ENCODE measurements at places on chromosomes 5 and 9.

DNA sequence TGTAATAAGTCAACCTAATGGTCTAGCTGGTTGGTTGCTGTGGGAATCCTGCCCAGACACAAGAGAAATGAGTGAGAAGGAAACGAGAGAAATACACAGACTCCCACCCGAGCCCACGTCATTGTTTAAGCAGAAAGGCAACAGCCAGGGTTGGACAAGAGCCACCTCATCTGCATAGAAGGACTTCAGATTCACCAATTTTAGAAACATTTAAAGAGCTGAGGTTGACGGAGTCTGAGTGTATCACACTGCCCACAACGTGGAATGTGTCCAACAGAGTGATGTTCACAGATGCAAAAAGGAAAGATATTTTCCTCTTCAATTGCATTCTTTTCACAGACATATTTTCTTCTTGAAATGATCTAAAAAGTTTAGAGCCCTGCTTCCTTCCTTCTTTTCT is 349.5 kb downstream of the AGTPBP1 start:
- DNase-seq = no peak

DNA sequence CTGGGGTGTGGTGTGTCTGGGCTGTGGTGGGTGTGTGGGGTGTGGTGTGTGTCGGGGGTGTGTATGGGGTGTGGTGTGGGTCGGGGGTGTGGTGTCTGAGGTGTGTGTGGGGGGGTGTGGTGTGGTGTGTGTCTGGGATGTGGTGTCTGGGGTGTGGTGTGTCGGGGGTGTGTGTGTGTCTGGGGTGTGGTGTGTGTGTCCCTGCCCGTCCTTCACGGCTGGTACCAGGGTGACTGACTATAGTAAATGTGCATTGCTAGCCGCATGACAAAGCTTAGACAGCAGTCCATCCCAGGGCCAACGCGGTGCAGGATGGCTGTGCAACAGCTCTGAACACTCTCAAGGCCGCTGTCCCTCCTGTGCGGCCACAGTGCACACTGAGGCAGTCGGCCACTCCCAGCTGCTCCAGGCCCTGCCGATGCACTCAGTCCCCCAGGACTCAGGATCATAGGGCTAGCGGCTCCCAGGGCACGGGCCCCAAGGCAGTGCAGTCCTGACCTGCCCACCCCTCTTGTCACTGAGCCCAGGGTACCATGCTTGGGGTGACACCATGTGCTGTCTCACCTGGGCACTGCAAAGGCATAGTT is 54.0 kb downstream of the SECISBP2 start:
- no peak for DNase-seq

DNA sequence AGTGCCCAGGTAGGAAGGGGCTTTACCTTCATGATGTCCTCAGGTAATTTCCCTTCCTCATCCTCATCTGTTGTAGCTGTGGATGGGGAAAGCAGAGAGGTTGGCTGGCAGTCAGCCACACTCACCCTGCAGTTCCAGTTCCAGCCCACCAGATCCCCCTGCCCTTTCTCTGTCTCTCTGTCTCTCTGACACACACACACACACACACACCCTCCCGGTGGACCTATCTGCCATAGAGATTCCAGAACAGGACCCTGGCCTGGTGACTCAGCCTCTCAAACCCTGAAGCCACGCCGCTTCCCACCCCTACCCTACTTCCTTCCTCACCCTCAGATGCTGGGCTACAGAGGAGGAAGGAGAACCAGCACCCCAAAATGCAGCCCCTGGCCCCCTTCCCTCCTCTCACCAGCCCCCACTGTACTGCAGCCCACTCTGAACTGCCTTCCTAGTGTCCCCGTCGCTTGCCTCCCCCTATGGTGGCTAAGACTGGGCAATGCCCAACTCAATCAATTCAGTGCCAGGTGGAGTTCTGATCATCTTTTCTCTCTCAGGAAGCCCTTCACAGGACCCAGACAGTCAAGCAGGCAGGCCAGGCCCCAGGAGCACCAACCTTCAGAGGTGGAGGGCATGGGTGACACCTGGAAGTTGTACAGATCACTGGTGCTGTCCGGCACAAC is 4.8 kb downstream of the IRF1 start:
- peak; percentile 15 for DNase-seq

- DNase-seq = no peak
Observed at GRCh38 chr5:151612689-151613427, 21.7 kb upstream of the FAT2 start.

DNA sequence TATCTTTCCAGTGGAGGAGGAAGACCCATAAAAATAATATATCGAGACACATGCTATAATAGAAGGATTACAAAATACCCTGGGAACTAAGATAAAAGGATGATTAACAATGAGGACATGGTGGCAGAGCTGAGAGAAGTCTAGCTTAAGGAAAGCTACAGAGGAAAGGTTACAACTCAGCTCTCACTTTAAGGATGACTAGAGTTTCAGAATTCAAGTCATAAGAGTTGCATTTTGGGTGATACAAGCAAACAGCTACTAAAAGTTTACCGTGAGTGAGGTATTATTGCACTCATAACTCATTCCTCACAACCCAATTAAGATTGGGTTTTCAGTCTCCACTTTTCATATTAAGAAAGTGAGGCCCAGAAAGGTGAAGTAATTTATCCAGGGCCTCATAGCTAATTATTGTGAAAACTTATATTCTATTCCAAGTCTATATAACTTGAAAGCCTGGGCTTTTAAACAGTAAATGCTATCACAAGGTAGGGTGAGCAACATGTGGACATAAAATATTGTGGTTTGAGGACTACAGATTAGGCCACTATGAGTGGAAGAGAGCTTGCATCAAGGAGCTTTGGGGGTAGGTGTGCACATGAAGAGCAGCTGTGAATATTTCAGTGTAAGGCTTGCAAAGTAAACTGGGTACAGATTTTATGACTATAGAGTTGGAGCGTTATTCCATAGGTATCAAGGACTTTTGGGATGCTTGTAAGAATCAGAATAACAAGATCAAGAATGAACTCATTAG is 28.0 kb downstream of the JAKMIP2 start:
- no peak for DNase-seq

DNA sequence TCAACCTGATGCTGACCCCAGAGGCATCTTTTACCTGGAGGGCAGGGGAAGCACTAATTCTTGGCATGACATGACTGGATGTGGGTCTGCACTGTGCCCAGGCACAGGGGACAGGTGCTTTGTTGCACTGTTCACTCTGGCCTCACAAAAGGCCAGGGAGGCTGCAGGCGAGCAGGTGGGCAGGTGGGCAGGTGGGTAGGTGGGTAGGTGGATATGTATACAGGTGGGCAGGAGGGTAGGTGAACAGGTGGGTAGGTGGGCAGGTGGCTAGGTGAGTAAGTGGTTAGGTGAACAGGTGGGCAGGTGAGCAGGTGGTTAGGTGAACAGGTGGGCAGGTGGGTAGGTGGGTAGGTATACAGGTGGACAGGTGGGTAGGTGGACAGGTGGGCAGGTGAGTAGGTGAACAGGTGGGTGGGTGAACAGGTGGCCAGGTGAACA is 1.5 kb downstream of the PAEP start:
- no peak for DNase-seq

- DNase-seq = no peak
Observed at GRCh38 chr5:56569076-56569475, 246.3 kb upstream of the MAP3K1 start.

GRCh38 chr5:10102706-10103497 is 146.8 kb downstream of the ATPSCKMT start:
- no peak for DNase-seq

DNA sequence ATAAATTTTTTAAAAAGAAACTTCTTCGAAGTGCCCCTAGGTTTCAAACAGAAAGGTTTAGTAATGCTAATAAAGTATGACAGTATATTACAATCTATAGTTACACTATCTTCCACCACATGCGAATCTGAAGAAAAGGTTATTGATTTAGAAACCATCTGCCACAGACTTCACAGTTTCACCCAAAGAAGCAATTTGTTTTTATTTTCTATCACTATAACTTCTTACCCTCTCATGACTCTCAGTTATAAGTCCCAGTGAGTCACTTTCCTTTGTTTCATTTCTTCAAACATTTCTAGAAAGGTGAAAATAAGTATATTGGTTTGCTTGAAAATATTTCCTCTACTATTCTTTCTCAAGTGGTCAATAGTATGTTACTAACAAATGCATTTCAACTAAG is 93.6 kb downstream of the MCTP1 start:
- DNase-seq = no peak

DNA sequence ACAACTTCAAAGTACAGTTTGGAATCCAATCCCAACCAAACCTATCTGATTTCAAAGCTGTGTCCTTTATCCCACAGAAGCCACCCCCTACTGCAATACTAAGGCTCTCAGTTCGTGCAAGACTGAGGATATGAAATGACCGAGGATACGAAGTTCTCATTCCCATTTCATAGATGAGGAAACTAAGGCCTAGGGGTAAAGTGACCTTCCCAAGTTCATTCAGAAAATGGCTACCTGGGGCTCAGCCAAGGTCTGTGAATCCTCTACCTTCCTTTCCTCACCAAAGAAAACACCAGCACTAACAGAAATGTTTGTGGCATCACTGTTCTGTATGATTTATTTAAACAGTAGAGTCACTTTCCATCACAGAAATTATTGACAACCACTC is 5.4 kb downstream of the KIAA1191 start:
- DNase-seq = no peak

- no peak for DNase-seq
Observed at GRCh38 chr5:127053049-127053448, 20.3 kb downstream of the C5orf63 start.

DNA sequence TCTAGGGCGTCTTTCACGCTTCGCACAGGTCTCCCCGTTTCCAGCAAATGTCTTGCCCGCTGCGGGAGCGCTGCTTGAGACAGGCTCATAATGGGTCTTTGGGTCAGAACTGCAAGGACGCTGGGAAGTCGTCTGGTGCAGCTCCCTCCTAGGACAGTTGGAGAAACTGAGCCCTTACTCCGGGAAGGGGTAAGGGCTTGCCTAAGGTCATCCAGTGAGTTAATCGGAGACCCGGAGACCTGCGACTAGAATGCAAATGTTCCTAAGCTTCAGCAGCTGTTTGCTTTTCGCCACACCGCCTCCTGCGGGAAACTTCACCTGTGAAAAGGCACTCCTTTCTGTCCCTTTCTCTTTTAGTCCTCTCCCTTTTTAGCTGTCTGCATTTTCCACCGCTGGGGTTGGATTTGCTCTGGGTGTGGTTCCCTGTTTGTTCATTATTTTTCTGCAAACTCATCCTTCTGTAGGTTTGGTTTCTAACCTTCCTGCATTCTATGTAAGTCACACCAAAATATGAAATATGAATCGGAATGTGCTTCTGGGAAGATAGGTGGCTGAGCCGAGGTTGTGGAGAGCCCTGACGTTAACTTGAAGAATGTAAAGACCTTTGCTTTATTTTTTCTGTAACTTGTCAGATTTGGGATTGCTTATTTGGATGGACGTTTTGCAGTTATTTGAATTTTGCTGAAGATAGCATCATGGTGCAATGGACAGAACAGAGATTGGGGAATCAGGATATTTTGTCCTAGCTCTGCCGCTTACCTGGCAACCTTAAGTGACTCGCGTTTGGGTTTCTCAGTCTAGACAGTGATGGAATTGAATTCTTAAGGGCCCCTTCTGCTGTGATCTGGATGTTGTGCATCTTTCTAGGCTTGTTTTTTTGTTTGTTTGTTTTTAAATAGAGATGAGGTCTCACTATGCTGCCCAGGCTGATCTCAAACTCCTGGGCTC is 909 bp downstream of the SLC36A1 start:
- peak; percentile 28 for DNase-seq

GRCh38 chr5:66967826-66968262 is 228.8 kb downstream of the CD180 start:
- no peak for DNase-seq

- no peak for DNase-seq
Observed at GRCh38 chr9:215631-216155, 1.0 kb downstream of the DOCK8 start.

DNA sequence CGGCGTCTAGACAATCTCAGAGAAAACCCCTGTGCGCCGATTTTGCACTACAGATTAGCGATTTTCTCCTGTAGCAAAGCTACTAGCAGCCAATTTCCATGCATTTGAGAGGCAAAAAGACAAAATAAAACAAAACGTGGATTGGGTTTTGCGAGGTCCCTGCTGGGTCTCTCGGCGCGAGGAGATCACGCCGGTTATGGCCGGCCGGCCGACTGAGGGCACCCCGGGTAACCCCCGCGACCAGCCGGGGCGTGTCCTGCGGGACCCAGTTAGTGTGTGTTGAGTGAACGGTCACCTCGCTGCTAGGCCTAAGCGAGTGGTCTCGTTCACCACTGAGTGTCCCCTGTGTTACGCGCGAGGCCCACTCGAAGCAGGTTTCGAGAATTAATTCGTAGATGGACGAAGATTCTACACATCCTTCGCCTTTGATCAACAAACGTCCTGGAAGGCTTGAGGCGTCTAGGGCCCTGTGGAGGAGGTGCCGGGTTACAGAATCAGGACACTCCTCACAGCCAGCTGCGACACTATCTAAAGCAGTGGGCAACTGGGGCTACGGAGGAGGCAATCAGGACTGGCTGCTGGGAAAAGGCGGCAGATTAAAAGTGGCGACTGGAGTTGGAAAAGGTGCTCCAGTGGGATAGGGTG is 764 bp upstream of the VDAC1 start:
- no peak for DNase-seq

DNA sequence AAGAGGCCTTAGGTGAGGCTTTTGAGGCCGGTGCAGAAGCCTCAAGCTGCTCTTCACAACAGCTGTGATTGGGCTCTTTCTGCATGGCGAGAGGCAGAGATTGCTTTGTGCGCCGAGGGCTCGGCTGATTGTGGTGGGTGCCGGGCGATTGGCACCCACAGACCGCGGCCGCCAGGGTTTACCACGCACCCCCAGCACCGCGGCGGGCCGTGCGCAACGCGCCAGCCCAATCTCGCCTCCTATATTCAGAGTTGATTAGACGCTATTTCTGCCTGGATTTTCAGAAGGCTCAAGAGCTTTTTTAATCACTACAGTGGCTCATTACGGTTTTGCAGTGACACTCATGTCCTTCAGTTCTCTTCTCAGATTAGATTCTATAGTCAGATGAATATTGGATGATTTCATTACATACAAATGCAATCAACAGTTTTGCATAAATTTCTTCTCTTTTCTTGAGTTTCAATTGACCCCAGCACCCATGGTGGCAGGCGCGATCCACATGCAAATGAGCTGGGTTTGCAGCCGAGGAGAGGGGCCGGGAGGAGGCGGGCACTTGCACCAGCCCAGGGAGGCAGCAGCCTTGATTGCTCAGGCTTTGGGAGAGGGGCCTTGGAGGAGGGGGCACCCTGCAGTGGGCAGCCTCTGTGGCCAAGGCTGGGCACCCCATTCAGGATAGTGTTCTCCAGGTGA is 33.8 kb upstream of the PTGS1 start:
- no peak for DNase-seq

GRCh38 chr9:129071526-129072126 is 9.3 kb upstream of the DOLPP1 start:
- no peak for DNase-seq

GRCh38 chr5:131005963-131006684 is 158.9 kb downstream of the HINT1 start:
- DNase-seq = no peak

- DNase-seq = no peak
Observed at GRCh38 chr5:44663991-44664710, 144.6 kb upstream of the MRPS30 start.

DNA sequence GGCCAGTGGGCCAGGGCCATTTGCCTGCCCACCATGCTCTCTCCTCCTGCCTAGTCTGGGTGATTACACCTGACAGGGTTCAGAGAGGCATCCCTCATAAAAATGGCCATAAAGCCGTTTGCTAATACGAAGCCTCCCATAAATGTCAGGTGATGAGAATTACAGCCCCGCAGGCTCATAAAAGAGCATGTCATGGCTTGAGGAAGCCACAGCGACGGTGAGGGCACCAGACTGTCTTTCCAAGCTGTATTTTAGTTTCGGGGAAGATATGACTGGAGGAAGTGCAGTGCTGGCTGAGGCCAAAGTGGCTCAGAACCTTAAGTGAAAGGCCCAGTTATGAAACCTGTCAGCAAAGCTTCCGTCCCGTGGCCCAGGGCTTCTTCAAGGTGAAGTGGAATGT is 18.5 kb upstream of the TCERG1 start:
- no peak for DNase-seq
